Cardiac fibroblast (primary cell): ENCODE measurements at places on chromosomes 2 and 18.

DNA sequence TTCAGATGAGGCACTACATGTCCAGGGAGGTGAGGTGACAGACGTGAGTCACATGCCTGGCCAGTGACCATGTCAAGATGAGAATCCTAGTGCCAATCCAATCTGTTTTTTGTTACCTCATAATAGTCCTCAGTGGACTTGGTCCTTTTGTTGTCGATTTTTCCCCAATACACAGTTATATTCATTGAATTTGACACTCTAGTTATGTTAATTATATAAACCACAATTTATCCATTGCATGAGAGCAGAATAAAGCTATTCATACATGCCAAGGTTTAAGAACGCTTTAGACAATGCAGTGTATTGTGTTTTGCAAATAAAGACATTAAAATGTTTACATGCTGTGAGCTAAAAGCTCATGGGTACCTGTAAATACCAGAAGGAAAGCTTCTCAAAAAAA is 21.6 kb upstream of the TMEFF2 start:
- DNase-seq: no peak

- no peak for DNase-seq
Measured at GRCh38 chr2:73334620-73335019, 41.3 kb upstream of the EGR4 start.

- peak; percentile 54 for DNase-seq
Measured at GRCh38 chr2:195498176-195498575, 158.8 kb upstream of the SLC39A10 start.

GRCh38 chr2:184336688-184337087 is 261.6 kb upstream of the ZNF804A start:
- no peak for DNase-seq

GRCh38 chr2:200585730-200586643 is at the start of gene AOX1:
AOX1 (plus strand) TSS chr2:200586014; CDS start chr2:200586109, 95 bp downstream.
- peak; percentile 78 for DNase-seq

DNA sequence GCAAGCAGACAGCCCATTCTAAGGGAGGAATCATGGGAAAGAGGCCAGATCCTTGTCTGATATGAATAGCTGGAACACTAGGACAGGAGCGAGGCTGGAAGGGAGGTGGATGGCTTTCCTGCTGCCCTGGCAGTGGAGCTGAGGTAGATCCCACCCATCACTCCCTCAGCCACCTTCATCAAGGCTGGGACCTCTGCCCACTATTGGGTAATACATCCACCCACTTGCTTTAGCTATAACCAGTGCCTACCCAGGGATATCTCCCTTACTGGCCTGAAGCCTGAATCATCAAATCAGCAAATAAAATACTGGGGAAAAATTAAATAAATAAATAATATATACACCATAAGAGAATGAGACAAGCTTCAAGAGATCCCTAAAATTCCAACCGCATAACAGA is 183.2 kb upstream of the KYNU start:
- no peak for DNase-seq

DNA sequence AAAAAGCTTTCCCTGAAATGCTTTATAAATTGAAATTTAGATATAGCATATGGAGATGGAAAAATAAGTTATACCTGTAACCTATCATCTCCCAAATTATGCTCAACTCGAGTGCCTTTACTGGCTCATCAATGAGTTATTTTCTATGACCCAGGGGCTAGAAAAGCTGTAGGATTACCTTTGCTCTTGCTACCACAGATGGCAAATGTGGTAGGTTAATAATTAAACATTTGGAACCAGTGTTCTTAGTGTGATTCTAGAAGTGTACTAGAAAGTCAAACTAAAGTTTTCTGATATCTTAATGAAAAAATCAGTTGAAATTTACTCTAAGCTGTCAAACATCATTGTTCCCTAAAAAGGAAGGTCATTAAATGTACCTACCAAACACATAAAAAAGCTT is 22.5 kb downstream of the ALS2 start:
- DNase-seq: no peak

GRCh38 chr2:23452853-23453420 is 68.0 kb downstream of the KLHL29 start:
- DNase-seq: peak; percentile 36

DNA sequence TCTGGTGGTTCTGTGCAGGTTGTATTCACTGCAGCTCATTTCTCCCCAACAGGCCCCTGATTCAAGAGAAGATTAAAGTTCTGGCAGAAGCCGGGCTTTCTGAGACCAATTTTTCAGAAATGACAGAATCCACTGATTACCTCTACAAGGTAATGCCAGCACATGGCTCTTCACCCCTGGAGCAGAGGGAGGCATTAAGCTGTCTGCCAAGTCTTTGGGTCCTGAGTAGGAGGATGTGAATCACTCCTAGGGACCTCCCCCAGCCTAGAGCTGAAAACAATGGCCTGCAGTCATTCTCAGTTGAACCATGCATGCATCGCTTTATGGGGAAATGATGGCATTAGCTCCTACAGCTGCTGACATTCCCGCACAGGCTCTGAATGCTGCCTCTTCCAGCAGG is 20.5 kb upstream of the RPL37A start:
- peak; percentile 91 for DNase-seq

DNA sequence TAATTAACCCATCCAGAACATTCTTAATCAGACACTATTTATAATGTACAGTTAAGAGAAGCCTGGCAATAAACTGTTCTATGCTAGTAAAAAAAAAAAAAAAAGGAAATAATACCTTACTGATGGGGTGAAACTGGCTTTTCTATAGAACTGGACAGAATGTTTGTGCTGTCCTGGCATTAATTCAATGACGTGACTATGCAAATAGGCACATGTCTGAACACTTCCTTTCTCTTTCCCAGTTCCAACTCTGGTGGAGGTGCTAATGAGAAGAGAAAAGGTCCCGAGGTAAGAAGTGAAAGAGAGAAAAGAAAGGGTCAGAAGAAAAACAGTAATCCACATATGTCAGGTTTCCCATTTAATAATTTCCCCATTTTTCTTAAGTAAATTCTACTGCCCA is 508.4 kb downstream of the ZEB2 start:
- no peak for DNase-seq

- peak; percentile 86 for DNase-seq
Measured at GRCh38 chr2:128169497-128169896, 78.5 kb downstream of the UGGT1 start.

- DNase-seq: no peak
Measured at GRCh38 chr2:6657136-6657535, 208.6 kb downstream of the CMPK2 start.

DNA sequence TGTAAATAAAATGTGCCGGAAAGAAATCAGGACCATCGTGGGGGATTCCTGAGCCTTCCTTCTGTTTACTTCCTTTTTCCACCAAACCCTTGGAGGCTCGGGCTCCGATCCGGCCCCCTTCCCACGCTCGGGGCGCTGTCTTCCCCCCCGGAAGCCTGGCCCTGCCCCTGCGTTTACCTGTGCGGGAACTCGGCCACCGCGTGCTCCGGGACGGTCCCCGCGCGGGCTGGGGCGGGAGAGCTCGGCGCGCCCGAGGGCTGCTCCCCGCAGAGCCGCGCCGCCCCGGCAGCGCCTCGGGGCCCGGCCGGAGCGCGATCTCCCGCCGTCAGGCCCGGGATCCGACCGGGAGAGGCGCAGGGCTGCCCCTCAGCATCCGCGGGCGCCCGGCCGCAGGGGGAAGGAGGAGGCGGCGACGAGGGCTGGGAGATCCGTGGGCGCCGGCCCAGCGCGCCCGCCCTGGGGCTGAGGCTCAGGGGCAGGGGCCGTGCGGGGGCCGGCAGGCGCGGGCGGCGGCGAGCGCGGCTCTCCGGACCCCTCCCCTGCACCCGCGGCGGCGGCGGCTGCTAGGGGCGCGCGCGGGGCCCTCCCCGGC is 435 bp downstream of the ADCY3 start:
- DNase-seq: no peak

GRCh38 chr18:31931163-31931885 is 11.6 kb downstream of the TRAPPC8 start:
- peak; percentile 15 for DNase-seq

GRCh38 chr2:237662671-237663093 is 35.3 kb downstream of the LRRFIP1 start:
- DNase-seq: peak; percentile 93

DNA sequence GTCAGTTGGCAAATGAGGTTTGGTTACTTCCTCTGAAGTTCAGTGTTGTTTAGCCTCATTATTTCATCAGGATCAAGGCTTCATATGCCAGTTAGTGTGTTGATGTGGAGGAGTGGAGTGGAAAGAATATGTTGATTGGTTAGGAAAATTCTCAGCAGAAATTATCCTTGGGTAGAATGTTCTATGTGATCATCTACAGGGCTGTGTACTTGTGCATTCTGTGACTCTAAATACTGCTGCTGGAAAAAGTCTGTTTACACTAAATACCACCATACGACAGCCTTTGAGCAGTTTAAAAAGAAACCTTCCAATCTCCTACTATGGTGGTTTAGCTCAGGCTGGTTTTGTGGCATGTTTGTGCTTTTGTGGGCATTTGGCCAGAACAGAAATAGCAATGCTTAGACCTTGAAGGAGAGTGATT is 25.8 kb downstream of the CAB39 start:
- DNase-seq: peak; percentile 40

DNA sequence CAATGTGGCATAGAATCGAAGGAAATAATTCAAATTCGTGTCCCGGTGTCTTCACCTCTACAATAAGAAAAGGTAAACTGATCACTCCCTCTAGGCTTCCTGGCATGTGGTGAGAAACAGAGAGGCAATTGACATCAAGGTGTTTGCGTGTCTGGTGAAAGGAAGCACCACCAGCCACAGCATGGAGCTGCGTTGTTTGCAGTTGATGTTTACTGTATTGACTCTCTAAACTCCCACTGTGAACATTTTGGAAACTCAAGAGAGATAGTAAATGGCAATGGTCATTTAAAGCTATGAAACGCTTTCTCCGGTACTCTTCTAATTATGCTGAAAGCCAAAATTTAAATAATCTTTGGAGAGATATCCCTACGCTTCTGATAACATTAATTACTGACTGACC is 82.6 kb downstream of the SETBP1 start:
- DNase-seq: no peak

- DNase-seq: no peak
Measured at GRCh38 chr2:230650585-230651137, 62.0 kb upstream of the CAB39 start.

- DNase-seq: no peak
Measured at GRCh38 chr18:5891854-5892215, 3.5 kb downstream of the TMEM200C start.

DNA sequence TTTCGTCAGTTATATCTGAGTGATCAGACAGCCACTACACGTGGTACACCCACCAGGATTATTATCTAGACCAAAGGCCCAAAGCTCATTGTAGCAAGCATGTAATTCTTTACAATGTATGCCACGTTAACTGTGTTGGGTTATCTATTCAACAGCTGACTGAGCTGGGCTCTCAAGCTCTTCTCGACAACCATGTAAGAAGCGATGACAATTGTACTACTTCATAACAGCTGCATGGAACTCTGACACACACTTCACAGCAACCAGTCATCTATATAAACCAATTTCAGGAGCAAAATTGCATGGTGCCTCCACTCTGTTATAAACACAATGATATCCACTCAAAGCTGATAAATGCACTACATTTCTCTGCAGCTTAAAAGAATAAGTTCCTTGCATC is 701.8 kb downstream of the NR4A2 start:
- DNase-seq: no peak

- no peak for DNase-seq
Measured at GRCh38 chr2:217854684-217855420, 147.9 kb downstream of the TNS1 start.

GRCh38 chr2:20048488-20049448 is 2.7 kb downstream of the LAPTM4A start:
- DNase-seq: no peak

DNA sequence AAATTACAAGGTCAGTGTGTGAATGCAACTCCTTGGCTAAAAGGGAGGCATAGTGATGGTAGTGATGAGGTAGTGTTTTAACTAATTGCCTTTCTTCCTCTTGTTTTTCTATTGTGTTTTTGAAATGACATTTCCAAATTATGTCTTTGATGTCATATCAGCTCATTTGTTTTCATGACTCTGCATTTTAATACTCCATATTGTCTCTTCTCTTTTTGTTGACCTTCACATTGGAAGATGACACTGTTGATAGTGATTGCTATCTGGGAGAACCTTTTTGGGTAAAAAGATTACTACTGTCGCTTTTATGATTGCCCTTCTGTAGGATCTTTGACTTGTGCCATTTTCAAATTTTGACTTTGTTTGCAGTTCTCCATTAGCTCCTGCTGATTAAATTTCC is 3.0 kb downstream of the GIGYF2 start:
- no peak for DNase-seq

DNA sequence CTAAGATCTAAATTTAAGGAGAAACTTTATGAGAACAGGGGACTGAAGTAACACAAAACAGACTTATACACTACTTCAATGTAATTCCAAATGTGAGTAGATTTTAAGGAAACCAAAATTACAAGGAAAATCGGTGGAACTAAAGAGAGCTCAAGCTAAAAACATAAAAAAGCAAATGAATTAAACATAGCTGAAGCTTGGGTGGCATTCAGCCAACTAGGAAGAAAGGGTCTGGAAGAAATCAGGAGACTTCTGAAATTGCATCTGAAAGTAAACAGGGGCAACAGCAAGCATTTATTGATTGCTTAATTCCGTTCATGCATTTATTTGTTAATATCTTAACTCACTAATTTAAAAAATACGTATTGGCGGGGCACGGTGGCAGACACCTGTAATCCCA is 727.3 kb upstream of the PKDCC start:
- no peak for DNase-seq

DNA sequence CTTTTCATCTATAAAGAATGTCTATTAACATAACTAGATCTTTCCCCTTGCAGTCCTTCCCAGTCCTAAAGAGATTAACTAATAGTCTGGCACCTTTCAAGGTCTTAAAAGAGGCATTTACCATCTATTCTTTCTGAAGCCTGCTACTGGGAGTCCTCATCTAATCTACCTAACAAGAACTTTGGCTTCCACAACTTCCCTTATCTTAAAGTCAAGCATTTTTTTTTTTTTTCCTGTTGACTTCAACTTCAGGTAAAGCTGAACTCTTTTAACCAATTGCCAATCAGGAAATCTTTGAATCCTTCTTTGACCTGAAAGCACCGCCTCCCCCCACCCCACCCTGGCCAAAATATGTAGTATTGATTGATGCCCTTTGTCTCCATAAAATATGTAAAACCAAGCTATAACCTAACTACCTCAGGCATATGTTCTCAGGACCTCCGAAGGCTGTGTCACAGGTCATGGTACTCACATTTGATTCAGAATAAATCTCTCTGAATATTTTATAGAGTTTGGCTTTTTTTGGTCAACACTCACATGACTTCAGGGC is 168.6 kb downstream of the PTPRM start:
- no peak for DNase-seq

GRCh38 chr2:28429636-28430376 is 37.1 kb downstream of the FOSL2 start:
- no peak for DNase-seq

- no peak for DNase-seq
Measured at GRCh38 chr2:197211881-197212342, 98.7 kb downstream of the ANKRD44 start.
